Stimulated activated naive CD4-positive, alpha-beta T cell (primary cell): ENCODE measurements at places on chromosomes 2 and 18.

- DNase-seq: no peak
Measured at GRCh38 chr18:14933964-14934363, 186.0 kb downstream of the ANKRD30B start.

GRCh38 chr2:98234776-98235175, 111.5 kb upstream of the CNGA3 start:
- DNase-seq: no peak

GRCh38 chr2:199485732-199486335, 28.1 kb upstream of the SATB2 start:
- DNase-seq: no peak

DNA sequence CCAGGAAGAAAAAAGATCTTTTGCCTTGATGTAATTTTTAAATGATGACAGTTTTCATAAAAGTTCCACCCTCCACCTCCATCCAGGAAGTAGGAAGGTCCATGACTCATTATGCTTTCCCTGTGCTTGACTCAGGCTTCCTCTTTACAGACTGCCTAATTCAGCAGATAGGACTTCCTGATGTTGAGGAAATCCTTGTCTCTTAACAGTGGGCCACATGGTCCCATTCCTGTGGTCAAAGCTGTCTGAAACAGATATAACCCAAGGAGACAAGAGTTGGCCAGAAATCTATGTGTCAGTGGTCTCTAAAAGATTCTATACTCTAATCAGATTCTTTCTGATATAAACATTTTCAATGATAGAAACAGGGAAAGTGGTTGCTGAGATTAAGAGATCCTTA, 119.1 kb downstream of the BAZ2B start:
- DNase-seq: no peak

DNA sequence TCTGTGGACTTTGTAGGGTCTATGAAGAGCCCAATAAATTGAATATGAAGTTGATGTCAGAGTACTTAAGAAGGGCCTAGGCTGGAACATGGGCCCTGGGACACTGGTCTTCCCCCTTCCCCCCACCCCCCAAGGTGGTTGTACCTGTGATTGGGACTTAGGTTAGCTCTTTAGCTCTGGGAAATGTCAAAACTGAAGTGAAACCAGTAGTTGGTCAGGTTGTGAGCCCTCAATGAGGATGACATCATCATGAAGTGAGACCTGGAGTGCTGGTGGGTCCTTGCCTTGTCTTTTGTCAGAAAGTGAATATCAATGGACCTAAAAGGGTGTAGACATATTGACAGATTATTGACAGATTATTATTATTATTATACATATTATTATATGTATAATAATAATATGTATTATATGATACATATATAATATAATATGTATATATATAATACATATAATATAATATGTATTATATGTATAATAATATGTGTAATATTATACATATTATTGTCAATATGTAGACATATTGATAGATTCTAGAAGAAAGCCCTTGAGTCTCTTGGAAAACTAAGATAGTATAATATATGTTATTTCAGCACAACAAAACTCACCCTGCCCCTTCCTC, 5.4 kb downstream of the MARS2 start:
- DNase-seq: no peak

DNA sequence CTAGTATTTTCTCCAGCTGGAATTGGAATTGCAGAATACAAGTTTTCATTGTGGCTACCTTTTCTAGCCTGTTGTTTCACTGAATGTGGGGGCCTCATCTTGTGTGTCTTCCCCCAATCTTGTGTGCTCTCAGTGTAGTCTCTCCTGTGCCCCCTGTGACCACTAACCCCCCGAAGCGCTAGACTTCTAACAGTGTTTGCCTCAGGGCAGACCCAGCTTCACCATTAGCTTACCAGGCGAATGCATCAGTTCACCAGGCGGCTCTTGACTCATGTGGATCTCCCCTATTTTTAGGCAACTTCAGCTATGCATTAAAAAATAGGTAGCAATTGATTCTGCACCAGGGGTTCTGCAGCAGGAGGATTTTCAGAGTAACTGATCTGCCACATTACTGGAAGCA, 376.2 kb upstream of the MEIS1 start:
- DNase-seq: no peak

- DNase-seq: no peak
Measured at GRCh38 chr2:20167356-20167755, 57.6 kb downstream of the SDC1 start.

DNA sequence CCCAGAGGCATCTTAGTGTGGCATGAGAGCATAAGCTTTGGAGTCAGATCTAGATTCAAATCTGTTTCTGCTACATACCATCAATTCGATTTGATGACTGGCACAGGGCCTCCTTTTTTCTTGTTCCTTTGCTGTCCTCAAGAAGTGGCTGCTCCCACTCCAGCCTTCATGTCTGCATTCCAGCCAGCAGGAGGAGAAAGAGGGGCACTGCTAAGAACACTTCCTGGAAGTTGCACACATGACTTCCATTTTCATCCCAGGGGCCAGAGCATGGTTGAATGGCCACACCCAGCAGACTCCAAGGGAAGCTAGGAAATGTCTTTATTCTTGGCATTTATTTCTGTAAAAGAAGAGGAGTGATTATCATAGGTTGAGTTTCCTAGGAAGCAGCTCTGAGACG, 50.4 kb downstream of the EML6 start:
- no peak for DNase-seq

DNA sequence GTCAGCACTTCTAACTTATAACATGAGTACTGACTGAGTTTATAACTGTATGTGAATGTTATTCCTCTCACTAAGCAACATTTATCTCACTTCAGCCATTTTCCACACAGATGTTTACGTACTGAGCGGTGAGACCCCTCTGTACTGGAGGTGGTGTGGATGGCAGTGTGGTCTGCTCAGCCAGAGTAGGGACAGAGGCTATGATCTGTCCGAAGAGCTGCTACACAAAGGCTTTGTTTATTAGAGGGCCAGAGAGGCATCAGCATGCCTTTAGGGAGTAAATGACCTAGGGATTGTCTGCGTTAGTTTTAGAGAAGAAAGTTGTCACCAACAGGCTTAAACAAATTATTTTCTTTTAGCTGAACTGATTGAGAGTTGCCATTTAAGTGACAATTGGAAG, 23.2 kb upstream of the TACR1 start:
- no peak for DNase-seq

- no peak for DNase-seq
Measured at GRCh38 chr2:192718340-192718739, 523.6 kb upstream of the TMEFF2 start.

GRCh38 chr2:233331536-233331935, 22.8 kb upstream of the DGKD start:
- DNase-seq: peak; percentile 86

GRCh38 chr2:158745866-158746382, 49.2 kb upstream of the DAPL1 start:
- DNase-seq: no peak

DNA sequence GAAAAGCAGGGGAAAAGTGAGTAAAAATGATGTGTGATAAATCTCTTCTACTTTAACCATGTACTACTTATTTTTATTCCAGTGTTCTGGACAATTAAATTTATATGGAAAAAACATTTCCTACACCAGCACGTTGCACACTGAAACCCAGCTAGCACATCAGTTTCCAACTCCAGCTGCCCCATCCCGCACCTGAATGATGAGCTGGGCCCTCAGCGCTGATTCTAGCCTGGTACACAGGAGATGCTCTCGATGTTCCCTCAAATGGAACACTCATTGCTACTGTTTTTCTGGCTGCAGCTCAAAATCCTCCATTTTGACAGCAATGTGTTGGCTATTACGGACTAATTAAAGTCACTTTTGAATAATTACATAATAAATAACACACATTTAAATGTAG, 783.1 kb upstream of the FSHR start:
- no peak for DNase-seq

- DNase-seq: no peak
Measured at GRCh38 chr2:233926806-233927205, 9.6 kb downstream of the TRPM8 start.

- no peak for DNase-seq
Measured at GRCh38 chr2:11411768-11412448, 54.1 kb downstream of the E2F6 start.

DNA sequence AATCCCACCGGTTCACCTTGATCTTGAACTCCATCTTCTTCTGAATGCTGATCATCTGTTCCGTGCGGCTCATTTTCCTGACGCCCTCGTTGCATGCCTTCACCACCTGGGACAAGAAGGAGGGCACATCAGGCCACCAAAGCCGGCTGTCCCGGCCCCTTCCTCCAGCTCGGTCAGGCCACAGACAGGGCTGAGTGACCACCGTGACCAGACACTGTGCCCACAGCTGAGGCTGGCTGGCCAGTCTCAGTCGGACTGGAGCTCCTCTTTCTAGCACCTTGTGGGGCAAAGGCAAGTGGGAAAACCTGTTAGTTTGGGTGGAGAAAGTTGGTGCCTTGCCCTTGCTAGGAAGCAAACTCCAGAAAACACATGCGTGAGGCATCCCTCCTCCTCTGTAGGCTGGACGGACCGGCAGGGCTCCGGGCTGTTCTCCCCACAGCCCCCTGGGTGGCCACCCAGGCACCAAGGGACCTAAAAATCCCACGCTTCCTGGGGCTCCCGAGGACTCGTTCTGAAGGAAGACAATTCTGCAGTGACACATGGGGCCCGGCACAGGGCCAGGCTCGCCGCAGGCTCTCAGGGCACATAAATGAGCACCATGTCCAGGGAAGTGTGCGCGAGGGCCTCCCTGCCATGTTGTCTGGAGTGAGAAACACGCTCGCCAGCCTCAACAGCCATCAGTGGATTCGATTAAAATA, 15.3 kb downstream of the SNORC start:
- DNase-seq: no peak

DNA sequence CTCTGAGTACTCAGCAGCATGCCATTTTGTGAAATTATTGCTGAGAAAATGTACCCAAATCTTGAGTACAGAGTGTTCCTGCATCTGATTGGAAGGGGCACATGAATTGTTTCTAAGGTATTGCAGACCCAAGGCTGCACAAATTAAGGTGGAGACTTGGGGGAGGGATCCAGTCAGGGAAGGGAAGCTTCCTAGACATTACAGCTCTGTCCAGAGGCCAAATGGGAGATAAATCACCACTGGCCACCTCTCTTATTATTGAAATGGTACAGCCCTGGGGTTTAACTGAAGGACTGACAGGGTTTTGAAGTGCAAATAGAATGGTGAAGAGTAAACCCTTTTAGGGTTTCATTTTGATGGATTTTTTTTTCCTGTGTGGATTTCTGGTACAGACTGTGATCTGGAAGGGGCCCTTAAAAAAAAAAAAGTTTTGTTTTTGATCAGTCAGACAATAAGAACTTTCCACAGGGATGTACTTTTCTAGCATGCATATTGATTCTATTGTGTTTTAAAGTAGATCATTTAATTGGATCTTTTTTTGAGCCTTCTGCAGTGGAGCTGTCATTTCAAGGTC, 119.4 kb downstream of the GREB1L start:
- no peak for DNase-seq

GRCh38 chr2:47499621-47500309, 96.8 kb downstream of the MSH2 start:
- DNase-seq: no peak

DNA sequence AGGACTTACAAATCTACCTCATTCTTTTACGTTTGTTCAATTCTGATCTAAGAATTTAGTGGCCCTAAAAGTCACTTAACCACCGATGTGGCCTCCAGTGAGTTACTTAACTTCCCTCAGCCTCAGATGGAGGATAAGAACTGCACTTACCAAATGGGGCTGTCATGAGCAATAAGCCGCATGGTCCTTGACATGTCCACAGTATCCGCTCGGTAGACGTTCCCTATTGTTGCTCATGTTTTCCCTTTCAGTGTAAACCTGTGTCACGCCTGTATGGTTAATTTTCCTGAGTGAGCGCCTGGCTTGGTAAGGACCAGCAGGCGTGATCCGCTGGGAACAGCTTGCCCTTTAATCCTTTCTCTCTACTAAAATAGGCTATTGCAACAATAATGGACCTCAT, 20.3 kb downstream of the SEC11C start:
- no peak for DNase-seq

DNA sequence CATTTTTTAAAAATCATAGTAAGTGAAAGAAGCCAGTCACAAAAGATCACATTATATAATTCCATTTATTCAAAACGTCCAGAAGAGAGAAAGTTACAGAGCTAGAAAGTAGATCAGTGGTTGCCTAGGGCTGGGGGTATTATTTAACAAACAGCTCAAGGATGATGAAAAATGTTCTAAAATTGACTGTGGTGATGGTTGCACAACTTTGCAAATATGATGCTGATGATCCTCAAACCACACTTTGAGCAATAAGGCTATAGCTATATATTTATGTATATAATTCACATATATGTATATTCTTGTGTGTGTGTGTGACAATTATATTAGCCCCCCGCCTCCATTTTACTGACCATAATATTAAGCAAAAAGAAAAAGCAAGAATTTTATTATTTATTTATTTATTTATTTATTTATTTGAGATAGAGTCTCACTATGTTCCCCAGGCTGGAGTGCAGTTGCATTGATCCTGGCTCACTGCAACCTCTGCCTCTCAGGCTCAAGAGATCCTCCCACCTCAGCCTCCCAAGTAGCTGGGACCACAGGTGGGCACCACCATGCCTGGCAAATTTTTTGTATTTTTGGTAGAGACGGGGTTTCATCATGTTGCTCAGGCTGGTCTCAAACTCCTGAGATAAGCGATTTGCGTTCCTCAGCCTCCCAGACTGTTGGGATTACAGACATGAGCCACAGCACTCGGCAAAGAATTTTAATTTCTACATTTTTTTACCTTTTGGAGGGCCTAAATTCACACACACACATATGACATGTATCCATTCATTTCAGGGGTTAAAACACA, 1.9 kb downstream of the WDR12 start:
- no peak for DNase-seq

GRCh38 chr2:191878548-191879279, 31.8 kb upstream of the CAVIN2 start:
- DNase-seq: no peak
